Activated gamma-delta T cell treated with anti-CD3 and anti-CD28 coated beads, Interleukin-2, amount 50 U/mL, for 16 hours (primary cell): ENCODE measurements at places on chromosomes 2 and 18.

DNA sequence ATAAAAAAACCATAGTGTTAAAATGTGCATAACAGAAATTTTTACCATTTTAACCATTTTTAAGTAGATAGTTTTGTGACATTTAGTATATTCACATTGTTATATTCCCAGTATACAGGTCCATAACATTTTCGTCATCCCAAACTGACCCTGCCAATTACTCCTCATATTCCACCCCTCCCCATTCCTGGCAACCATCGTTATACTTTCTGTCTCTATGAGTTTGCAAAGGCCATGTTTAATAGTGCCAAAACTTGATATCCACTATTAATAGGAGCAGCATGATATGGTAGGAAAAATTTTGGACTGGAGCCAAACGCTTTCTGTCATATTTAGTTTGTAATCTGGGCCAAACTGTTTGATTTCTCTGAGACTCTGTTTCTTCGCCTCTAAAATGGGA lies 30.9 kb downstream of the PLCL1 start:
- DNase-seq = no peak

DNA sequence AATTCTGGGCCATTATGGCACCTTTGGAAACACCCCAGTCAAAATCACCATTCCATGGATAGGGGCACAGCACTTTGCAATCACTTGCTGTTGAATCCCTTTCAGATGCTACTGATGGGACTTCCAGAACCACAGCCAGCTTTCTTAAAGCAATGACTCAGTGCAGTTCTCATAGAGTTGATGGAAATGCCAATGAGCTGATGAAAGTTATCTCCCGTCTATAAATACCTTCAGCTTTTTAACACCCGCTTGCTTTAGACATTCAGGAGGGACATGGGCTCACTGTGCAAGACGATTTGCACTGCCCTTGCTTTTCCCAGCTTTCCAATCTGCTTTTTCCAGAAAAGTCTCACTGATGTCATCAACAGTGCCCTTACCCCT lies 66.7 kb upstream of the RPL31 start:
- DNase-seq = no peak

GRCh38 chr2:46993501-46993900 lies 77.9 kb upstream of the MCFD2 start:
- DNase-seq = no peak

DNA sequence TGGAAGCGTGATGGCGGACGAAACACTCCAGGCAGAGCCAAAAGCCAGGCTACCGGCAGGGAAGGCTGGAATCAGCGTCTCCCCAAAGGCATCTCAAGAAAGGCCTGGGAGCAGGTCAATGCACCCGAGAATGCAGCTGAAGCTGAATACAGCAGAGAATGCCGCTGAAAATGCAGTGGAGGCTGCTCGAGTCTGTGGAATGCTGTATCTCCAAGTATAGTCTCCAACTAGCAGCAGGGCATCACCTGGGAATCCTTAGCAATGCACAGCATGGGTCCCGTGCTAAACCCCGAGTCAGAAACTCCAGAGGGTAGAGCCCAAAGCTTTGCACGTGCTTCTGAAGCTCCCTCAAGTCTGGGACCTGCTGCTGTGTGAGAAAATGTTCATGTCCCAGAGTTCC lies 191.1 kb upstream of the ALKAL2 start:
- no peak for DNase-seq

DNA sequence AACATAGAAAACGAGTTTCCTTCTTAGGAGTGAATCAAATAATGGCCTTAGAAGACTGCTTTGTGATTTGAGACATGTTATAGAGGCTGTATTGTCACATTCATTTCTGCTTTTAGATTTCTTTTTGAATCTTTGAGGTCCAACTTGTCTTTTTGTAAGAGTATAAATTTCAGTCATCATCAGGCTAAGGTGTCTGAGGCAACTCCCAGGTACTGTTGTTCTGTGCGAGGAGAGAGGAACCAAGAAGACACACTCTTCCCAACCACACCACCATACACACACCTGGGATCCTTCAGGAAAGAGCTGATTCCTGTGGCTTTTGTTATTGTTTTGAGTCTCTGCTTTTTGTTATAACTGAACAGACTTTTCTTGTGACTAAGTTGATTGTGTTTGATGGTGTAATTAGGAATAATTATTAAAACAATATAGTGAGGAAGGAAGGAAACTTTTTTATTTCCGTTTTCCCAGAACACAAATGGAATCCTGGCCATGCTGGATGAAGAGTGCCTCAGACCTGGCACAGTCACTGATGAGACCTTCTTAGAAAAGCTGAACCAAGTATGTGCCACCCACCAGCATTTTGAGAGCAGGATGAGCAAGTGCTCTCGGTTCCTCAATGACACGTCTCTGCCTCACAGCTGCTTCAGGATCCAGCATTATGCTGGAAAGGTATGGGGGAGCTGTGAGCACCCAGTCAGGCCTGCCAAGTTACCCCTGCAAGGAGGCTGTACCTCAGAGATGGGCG lies 140.4 kb downstream of the MYO1B start:
- DNase-seq = no peak

DNA sequence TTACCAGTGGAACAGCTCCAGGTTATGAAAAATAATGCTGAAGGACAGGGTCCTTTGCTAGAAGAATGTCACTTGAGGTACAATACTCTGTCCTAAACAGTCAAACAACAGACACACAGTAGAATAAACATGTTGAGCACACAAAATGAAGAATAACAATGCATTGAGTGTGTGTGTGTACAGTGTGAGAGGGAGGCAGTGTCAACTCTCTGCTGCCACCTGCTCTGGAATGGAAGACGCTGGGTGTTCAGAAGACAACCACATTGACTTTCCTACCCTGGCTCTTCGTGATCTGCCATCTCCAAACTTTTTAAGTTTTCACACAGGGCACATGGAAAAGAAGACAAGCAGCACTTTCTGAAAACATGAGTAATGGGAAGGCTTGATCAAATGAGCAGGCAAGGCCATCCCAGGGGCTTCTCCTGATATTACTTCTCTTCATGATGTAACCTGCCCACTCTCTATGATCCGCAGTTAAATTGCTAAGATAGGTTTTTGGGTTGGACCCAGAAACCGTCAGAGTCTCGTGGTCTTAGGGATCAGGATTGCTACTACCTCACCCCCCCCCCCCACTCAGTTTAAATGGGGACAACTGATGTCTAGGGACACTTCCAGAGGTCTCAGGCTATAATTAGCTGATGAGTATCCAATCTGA lies 533.2 kb upstream of the TNP1 start:
- DNase-seq = no peak

GRCh38 chr2:167544602-167545001 lies 656.3 kb downstream of the XIRP2 start:
- no peak for DNase-seq

- no peak for DNase-seq
Measured at GRCh38 chr2:113178891-113179290, 5.1 kb downstream of the PSD4 start.

- no peak for DNase-seq
Measured at GRCh38 chr2:174752403-174753037, 11.8 kb downstream of the CHRNA1 start.

GRCh38 chr2:153077311-153077710 lies 358.9 kb downstream of the ARL6IP6 start:
- DNase-seq = no peak

GRCh38 chr2:41610501-41611190 lies 437.2 kb upstream of the PKDCC start:
- DNase-seq = no peak

- no peak for DNase-seq
Measured at GRCh38 chr2:202056611-202057010, 16.4 kb upstream of the KIAA2012 start.

GRCh38 chr2:152894051-152894450 lies 175.6 kb downstream of the ARL6IP6 start:
- no peak for DNase-seq

- DNase-seq = no peak
Measured at GRCh38 chr2:123098619-123099018, 926.5 kb upstream of the CNTNAP5 start.

DNA sequence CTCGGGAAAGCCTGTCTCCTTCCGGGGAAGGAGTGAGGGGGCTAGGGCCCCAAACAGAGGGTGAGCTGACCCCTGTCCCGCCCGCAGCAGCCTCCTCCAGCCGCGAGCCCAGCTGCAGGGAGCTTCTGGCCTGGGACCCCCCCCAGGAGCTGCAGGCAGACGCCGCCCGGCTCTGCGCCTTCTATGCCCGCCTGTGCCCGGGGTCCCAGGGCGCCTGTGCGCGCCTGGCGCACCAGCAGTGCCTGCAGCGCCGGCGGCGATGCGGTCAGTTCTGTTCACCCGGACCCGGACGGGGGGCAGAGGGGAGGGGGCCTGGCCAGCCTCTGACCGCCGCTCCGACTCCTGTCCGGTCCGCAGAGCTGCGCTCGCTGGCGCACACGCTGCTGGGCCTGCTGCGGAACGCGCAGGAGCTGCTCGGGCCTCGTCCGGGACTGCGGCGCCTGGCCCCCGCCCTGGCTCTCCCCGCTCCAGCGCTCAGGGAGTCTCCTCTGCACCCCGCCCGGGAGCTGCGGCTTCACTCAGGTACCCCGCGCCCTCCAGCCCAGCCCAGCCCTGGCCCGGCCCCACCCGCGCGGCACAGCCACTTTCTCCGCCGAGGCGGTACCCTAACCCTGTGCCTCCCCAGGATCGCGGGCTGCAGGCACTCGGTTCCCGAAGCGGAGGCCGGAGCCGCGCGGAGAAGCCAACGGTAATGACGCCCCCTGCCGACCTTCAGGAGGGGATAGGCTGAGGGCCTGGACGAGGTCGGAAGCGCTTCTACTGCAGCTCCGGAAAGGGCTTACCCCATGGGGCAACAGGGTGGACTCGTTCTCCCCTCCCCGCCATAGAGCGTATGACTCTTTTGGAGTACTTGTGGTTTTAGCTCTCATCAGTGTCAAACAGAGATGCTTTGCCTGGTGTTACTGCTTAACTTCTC lies 2.0 kb upstream of the CHRND start:
- DNase-seq = no peak

DNA sequence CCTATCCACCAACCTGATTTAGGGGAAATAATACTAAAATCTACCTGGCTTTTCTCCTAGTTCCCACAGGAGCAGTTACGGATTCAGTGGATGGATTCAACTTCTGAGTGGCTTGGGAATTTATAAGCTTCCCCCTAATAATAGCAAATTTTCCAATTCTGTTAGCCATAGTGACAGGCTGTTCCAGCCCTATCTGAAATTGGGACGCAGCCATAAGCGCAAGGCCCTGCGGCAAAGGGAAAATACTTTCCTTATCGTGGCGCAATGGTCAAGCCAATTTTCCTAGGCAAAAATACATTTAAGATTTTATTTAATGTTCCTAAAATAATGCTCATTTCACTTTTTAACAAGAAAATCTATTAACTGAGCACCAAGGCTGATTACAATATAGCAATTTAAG lies 49.7 kb downstream of the CDH2 start:
- DNase-seq = no peak

- no peak for DNase-seq
Measured at GRCh38 chr2:48779019-48779716, 23.6 kb upstream of the LHCGR start.

- no peak for DNase-seq
Measured at GRCh38 chr2:168190590-168191336, 56.6 kb downstream of the STK39 start.

DNA sequence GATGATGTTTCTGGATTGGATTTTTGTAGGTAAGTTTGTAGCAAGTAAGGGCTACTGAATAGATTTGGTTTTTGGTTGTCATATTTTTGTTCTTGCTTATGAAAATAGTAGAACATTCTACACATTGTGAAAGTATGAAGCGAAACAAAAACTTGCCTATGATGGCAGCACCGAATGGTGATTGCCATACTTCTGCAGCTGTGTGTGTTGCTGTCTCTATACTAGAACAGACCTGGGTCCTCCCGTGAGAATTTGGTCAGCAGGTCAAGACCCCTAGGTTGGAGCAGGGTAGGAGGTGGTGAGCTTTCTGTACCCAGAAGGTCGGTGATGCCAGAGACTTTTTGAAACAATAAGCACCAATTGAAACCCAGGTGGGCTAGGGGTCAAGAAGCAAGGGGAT lies 322.6 kb downstream of the PRKCE start:
- DNase-seq = no peak
